ENCODE measurements at places on chromosomes 12 and 14.

- DNase-seq, result peak; percentile 7
Observed at GRCh38 chr12:116959845-116960514, 49.2 kb downstream of the FBXW8 start.

- DNase-seq, result no peak
Observed at GRCh38 chr12:10113075-10113474, 14.3 kb upstream of the CLEC1A start.

- DNase-seq, result no peak
Observed at GRCh38 chr12:10169104-10169503, 2.8 kb downstream of the OLR1 start.

DNA sequence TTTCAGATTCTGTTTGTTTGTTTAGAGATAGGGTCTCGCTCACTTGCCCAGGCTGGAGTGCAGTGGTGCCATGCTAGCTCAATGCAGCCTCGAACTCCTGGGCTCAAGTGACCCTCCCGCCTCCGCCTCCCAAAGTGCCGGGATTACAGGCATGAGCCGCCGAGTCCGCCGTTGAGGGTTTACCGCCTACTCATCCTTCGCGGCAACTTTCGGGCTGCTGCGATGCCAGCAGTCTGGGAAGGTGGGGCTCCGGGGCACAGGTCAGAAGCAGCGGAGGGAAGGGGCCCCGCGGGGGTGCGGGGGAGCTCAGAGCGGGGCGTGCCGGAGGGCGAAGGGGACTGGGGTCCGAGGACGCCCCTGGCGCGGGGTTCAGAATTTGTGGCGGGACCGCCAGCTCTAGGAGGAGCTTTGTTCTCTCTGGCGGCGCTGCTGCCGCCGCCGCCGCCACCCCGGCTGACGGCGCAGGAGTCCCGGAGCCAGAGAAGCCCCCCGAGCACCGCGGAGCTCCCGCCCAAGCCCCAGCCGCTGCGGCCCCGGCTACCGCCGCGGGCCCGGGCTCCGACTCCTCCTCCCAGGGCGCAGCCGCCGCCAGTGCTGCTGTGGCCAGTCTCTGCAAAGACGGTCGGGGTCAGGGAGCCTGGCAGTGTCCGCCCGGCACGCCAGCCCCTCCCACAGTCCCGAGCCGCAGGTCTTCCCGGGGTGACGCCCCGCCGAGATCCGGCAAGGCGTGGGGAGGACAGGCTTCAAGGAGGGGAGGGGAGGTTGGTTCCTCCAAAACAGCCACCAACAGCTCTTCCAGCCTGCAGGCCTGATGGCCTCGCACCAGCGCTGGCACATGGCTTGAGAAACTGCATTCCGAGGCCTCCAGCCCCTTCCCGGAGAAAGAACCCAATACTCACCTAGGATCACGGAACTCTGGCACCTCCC, 10.9 kb upstream of the KRT77 start:
- DNase-seq, result peak; percentile 2

GRCh38 chr14:23101986-23102625, 2.7 kb downstream of the CIROP start:
- no peak for DNase-seq

- no peak for DNase-seq
Observed at GRCh38 chr12:108000111-108000510, 129.0 kb upstream of the WSCD2 start.

DNA sequence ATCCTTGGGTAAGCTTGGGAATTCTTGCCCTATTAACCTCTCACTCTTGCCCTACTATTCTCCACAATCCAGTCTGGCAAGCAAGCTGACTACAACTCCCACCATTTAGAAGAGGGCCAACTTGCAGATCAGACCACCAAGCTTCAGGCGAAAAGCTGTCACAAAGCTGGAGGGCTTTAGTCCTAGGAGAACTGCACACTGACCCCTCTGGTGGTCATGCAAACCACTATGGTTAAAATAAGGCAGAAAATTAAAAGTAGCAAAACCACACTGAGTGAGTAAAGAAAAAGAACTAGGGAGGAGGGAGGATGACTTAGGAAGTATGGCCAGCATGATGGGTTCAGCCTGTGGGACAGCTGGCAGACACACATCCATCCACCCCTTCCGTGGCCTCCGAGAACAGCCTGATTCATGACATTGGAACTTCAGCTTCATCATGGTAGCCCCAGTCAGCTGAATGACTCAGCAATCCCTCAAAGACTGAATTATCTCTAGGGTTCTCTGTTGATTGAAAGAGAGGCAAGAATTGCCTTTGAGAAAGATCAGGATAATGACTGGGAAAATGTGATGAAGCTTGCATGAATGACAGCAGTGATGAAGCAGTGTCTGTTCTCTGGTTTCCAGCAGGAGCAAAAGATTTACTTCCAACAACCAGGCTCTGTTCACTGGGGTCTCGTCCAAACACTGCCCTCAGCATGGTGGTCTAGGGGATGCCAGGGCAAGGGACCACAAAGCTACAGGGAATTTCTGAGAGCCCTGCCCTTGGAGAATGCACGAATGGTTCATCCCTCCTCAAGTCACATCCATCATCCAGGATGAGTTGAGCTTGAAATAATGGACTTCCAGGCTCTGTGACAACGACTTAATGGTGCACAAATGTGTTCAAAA, 24.4 kb downstream of the PITPNM2 start:
- no peak for DNase-seq

DNA sequence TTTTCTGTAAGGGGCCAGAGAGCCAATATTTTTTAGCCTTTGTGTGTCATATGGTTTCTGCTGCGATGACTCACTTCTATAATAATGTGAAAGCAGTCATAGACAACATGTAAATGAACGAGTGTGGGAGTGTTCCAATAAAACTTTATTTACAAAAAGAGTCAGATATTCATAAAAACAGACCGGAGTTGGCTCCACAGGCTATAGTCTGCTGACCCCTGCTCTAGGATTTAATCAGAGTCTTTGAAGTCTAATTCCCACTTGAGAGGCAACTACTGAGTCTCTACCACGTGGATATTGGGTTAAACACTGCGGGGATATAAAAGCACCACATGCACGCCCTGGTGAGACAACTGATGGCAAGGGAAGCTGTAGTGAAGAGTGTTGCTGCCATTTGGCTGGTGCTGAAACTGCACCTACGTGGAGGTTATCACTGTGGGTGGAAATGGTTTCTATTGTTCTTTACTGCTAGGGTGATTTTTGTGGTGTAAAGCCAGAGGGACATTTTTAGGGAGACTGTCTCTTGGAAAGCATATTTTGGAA, 3.6 kb upstream of the NINJ2 start:
- peak; percentile 47 for DNase-seq

- no peak for DNase-seq
Observed at GRCh38 chr14:102751088-102751487, 26.2 kb upstream of the TRAF3 start.

DNA sequence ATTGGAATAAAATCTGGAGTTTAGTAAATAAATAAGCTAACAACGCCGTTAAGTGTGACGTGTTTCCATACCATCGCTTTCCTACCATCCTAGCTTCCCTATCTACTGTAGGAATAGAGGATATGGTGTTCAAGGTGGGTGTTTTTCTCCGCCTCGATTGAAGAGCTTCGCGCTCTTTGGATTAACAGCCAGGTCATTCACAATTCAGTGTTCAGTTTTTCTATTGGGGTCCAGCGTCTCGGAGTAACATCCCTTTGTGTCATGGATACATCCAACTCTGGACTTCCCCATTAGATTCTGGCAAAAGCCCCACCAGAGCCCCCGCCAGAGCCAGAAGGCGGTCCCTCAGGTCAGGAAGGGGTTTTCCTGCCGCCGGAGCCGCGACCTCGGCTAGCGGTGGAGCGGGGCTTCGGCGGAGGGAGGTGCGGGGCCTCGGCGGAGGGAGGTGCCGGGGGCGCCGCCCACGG, 1.2 kb upstream of the SRGAP1 start:
- no peak for DNase-seq

DNA sequence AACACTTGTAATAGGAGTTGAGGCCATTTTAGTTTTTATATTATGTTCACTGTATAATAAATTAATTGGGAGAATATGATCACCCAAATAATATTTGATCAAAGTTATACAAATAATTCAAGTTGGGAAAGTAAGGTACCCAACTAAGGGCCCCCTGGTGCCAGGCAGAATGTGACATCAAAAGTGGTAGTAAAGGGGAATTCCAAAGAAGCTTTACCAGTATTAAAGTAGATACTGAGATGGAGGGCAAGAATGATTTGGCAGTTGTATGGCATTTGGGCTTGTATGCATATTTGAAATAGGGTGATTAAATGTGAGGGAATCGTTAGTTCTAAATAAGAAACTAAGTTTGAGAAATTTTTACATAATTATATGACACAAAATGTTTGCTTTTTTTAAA, 17.7 kb downstream of the GXYLT1 start:
- DNase-seq, result no peak

GRCh38 chr14:75053396-75054291, 2.4 kb upstream of the MLH3 start:
- DNase-seq, result no peak

DNA sequence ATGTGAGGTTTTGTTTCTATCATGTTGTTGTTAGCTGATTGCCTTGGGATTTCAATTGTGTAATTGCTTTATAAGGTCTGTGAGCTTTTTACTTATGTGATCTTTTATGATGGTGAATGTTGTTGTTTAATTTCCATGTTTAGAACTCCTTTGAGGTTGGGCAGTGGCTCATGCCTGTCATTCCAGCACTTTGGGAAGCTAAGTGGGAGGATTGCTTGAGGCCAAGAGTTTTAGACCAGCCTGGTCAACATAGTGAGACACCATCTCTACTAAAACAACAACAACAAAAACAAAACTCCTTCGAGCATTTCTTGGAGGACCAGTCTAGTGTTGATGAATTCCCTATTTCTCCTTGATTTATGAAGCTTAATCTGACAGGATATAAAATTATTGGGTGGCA, 102.1 kb upstream of the PMCH start:
- no peak for DNase-seq

- no peak for DNase-seq
Observed at GRCh38 chr14:80762641-80763228, 178.8 kb downstream of the CEP128 start.

DNA sequence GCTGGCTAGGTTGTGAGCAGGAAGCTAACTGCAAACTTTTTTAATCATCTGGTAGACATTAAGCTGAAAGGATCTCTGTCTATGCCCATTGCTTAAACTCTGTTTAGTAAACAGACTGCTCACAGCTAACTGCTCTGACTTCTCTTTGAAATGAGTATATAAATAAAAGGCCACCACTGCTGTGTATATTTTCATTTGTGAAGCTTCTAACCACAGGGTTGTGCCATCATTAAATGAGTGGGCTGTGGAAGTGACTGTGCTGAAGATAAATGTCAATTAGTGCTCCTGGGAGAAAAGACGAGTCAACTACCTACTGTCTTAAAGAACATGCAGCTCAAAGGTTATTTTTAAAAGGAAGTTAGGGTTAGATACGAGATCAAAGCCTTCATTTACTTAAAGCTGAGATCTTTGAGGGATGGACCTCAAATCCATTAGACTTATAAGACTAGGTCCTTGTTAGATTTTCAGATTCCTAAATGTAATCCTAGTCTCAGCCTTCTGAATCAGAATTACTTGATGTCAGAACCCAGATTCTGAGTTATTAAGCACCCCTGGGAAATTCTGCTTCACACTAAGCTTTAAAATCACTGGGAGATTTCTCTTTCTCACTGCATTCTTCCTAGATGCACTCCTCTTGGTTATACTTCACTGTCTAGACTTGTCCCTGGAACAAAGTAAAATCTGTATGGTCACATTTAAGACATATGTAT, 213.1 kb upstream of the FLRT2 start:
- DNase-seq, result no peak

- DNase-seq, result no peak
Observed at GRCh38 chr12:133231001-133231400, 4.7 kb downstream of the ANHX start.

DNA sequence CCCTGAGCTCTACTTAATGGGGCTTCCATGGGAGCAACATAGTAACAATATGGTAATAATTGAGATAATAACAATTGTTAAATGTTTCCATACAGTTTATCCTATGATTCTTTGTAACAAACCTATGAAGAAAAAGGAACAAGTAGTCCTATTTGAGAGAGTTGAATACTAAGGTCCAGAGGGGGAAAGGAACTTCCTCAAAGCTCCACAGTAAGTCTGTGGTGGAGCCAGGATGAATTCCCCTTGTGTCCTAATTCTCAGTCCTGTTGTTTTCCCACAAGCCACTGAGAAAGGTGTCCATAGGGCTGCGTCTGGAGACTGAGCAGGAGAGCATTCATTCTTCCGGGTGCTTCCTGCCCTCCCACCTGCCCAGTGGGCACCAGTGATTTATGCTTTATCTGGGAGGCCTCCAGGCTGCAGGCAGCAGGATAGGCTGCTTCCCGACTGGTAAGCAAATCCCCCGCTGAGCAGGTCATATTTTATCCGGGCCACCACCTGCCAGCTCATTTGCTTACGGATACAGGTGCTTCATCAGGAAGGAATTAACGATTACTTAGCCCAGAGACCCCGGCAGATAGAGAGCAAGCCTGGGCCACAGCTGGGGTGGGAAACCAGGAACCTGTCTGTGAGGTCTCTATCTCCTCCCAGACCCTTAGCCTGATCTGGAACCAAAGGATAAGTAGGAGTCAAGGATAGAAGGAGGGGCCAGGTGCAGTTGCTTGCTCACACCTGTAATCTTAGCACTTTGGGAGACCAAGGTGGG, 33.9 kb upstream of the FAM222A start:
- no peak for DNase-seq

- DNase-seq, result no peak
Observed at GRCh38 chr12:50232771-50233209, 50.5 kb downstream of the LIMA1 start.

GRCh38 chr12:102462795-102463465, 17.4 kb downstream of the IGF1 start:
- DNase-seq, result no peak

DNA sequence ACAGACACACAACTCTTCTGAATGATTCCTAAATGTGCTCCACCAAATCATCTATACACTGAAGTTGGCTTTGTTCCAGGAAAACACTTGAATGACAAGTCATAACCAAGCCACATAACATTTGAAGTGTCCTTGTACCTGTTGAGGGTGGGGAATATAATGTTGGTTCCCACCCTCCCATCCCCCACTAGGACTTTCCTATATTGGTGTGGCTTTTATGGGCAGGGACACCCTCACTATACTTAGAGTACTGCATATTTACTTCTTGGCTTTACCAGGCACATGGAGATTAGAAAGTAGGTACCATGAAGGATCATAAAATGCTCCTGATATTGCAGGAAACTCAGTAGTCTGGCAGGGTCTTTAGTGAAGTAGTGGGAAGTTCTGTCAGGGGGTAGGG, 9.7 kb upstream of the BHLHE41 start:
- DNase-seq, result no peak
